ENCODE measurements at places on chromosomes 7 and 10.

GRCh38 chr7:36266190-36266589 is 113.1 kb downstream of the EEPD1 start:
- no peak for DNase-seq

GRCh38 chr10:8978100-8978499 is 923.6 kb downstream of the GATA3 start:
- no peak for DNase-seq

DNA sequence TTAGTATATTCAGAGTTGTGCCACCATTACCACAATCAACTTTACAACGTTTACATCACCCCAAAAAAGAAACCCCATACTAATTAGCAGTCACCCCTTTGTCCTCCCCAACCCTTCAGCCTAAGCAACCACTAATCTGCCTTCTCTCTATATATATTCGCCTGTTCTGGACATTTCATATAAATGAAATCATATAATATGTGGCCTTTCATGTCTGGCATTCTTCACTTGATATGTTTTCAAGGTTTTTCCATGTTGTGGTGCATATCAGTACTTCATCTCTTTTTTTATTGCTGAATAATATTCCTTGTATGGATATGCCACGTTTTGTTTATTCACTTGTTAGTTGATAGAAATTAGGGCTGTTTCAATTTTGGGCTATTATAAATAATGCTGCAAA is 70.4 kb downstream of the AASS start:
- DNase-seq = no peak

- peak; percentile 39 for DNase-seq
These were observed 1017.5 kb downstream of the SORCS1 start for GRCh38 chr10:106147021-106147420.

GRCh38 chr10:23965123-23965522 is 243.8 kb upstream of the KIAA1217 start:
- no peak for DNase-seq

DNA sequence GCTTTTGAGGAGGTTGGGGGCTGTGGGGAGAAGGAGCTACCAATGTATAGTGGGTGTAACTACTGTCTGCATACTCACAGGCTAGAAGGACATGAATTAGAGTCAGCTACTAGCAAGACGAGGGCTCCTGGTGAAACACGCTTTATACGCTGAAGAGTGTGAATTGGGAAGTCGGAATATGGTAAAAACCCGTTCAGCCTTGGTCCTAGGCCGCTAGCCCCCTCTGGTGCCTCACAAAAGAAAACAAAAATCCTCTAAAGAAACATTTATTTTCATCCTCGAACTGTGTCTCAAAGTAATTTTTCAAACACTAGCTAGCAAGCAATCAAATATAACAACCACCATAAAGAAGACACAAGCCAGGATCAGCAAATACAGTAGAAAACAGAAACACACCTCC is 338.1 kb upstream of the SEMA3C start:
- no peak for DNase-seq

GRCh38 chr10:116831086-116831485 is 18.2 kb upstream of the ENO4 start:
- no peak for DNase-seq
